M059J (cell line): ENCODE measurements at places on chromosomes 7 and 10. TPM values are rescaled to one million over a fixed set of nuclear protein-coding genes. Genes with fewer than 3 reads are reported as not detected.
A peak's percentile ranks its signal among the peaks of the same experiment; 100 is the strongest.

GRCh38 chr7:24602860-24603456 lies 29.7 kb downstream of the PALS2 start:
- DNase-seq, result no peak

DNA sequence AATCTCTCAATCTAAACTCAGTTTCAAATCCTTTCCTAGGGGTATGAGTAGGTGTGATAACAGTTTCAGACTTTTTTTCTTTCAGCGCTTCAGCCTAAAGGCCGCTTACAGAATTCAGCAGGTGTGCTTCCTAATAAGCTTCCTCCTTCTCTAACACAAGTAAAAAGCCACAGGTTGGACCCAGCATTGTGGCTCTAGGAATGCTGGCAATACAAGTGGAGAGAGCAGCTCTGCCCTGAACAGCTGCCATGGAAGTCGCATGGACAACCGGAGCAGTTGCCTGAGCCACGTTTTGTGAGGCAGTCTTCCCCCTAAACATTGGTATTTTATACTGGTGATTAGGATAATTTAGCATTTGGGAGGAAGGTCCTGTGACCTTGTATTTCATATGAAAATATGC lies 83.5 kb downstream of the ST7 start:
- DNase-seq, result no peak

DNA sequence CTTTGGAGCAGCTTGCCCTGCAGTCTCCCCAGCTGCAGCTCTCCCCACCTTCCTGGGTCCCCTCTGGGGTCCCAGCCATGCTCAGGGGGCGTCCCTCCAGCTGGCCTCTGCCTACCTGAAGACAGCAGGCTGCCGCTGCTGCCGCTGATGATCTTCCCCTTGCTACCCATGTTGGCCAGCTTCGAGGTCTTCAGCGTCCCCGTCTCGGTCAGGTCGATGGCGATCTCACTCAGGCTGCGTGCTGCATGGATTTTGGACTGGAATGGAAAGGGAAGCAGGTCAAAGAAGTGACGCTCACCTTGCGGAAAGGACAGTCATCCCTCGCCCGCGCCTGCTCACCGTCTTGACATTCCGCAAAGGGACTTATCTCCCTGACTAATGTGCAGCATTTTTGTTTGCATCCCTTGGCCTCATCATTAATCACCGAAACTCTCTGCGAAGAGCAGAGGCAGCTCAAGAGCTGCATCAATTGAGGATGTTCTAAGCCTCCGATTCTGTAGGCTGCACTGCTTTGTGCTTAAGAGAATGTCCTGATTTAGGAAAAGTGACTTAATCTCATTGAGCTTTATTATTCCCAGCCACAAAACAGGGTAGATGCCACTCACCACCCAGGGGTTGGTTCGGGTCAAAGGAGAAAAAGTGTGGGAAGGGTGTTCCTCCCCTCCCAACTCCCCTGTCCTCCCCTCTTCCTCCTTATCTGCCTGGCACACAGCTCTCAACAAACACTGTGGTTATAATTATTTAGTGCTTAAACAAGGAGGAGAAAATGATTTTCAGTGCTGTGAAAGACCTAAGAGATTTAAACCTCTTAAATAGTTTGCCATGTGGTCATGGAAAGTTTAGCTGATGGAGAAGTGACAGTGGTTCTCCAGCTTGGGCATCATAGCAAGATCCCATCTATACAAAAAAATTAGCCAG lies 107.3 kb downstream of the PRPF18 start:
- DNase-seq, result no peak

- no peak for DNase-seq
Measured at GRCh38 chr10:6356280-6356793, 153.6 kb downstream of the PFKFB3 start.

DNA sequence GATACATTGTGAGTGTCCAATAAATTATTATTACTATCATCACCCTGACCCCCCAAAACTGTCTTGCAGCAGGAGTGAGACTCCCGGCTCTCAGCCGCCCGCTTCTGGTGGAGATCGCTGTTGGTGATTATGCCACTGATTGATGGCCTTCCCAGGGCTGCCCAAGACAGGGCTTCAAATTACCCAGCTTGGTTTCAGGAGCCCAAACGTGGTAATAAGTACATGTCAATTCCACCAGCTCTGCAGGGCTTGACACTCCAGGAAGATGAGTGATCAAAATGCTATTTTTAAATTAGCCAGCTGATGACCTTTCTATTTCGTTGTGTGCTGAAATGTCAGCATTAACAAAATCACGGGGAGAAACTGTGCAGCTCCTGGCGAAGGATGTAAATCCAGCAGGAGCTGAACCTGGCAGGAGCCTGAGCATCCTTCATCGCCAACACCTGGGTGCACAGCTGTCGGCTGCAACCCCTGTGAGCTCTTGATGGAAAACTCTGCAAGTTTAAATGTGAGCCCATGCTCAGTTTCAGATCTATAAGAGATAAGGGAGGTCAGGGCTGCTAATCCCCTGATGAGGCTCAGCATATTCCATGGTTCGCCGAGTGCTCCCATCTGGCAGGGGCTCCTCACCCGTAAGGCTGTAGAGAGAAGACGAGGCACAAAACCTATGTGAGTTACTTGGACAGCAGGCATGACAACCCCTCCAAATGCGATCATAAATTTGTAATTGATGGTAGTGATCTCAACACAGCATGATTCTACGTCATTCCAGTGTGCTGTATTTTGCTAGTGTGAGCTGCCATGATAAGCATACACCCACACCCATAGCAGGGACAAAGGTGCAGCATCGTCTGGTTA lies 446.3 kb downstream of the TCERG1L start:
- no peak for DNase-seq

DNA sequence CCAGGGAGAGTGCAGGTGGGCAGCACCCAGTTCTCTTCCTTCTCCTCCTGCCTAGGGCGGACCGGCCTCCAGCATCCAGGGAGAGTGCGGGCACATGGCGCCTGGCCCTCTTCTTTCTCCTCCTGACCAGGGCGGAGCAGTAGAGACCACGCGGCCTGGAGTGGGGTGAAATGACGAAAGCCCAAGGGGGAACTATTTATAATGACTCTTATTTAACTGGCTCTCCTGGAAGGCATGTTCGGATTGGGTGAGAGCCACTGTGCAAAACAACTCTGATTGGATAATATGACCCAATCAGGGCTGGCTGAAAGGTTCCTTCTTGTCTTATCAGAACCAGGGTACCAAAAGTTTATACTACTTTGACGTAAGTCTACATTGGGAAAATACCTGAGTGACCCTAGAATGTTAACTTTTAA lies 63.1 kb downstream of the ZNF37A start:
- DNase-seq, result no peak

- DNase-seq, result no peak
Measured at GRCh38 chr7:120163449-120163848, 109.5 kb upstream of the KCND2 start.

DNA sequence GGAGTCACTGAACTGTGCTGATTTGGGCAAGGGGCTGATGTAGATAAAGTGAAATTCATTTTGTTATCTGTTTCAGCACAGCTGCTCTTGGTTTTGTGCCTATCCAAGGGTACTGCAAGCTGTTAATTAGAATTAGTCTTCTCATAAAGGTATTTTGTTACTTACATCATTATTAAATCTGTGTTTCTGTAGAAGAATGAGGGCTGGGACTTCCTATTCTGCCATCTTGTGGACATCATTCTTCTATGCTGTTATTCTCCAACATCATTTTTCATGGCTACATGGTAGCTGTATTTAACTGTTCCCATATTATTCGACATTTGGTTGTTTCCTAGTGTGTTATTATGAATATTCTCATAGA lies 76.2 kb upstream of the CCDC71L start:
- DNase-seq, result peak; percentile 78

DNA sequence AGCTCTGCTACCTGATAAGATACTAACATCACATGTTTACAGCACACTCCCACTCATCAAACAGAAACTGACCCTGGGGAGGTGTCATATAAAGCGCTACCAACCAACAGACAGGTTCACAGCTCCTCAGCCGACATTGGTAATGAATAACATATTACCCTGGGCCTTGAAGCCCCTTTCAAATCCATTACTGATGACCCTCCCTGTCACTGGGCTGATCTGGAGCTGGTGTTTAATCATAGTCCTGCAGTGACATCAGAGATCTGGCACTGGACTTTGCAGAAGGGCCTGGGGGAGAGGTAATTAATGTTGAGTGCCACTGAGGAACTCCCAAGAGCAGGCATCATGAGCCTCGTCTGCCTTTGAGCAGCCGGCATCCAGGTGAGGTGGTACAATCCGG lies 306.5 kb upstream of the NFE2L3 start:
- DNase-seq, result no peak

DNA sequence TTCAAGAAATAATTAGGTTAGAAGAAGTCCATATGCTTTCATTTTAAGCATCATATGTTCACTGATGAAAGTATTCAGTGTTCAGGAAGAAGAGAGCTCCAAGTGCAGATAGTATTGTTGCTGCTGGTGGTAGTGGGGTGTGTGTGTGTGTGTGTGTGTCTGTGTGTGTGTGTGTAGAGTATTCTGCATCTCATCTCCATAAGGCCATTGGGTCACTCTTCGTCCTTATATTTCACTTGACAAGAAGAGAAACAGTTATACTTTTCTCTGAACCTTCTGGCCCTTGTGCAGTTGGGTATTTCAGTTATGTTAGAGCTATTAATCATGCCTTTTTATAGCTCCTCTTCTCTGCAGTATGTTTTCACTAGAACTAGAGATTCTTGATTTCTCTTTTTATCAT lies 26.2 kb downstream of the ADAM22 start:
- no peak for DNase-seq

DNA sequence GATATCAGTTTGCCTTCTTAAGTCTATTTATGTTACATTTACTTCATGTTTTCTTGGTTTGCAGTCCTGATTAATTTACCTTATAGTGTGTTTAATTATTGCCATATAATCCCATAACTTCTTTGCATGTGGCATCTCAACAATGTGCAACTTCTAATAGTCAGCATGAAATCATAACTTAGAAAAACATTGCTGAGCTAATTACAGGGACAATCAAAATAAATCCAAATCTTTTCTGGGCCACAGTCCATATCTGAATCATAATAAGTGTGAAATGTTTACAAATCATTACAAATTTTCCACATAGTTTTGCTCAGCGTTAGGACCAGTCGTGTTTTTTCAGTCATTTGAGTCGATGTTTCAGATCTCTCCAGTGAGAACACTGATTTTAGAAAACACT lies 29.1 kb upstream of the CABCOCO1 start:
- DNase-seq, result peak; percentile 46

DNA sequence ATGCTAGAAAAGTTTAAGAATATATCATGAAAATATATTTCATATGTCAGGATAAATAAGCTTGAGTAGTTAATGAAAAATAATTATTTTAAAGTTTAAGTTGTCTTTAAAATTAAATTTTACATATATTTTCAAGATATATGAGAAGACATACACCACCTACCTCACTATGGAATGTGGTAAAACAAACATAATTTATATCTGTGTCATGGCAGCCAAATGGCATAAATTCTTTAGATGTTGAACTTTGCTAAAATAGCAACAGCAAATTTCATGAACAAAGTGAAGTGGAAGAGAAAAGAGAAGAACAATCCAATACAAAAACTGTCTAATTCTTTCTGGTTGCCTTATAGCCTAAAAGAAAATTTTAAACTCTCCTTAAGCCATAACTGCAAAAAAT lies 39.6 kb upstream of the SLC16A12 start:
- DNase-seq, result no peak

- peak; percentile 70 for DNase-seq
Measured at GRCh38 chr10:48614481-48615390, 9.9 kb upstream of the ARHGAP22 start.

- DNase-seq, result peak; percentile 86
Measured at GRCh38 chr10:60426425-60426824, 36.8 kb upstream of the ANK3 start.

DNA sequence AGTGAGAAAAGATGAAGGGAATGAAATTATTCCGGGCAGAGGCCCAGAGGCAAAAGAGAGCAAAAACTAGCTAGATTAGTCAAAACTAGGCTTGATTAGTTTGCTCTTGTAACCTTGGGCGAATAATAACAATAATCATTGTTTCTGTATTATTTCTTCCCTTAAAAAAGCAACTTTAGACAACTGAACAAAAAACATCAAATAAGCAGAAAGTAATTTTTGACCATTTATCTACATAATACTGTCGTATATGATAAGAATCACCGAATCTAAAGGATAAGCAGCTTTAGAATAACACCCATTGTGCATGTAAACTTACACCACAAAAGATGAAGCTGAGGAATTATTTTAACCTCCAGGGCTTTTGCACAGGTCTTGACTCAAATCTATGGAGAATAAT lies 125.1 kb downstream of the TPK1 start:
- no peak for DNase-seq

DNA sequence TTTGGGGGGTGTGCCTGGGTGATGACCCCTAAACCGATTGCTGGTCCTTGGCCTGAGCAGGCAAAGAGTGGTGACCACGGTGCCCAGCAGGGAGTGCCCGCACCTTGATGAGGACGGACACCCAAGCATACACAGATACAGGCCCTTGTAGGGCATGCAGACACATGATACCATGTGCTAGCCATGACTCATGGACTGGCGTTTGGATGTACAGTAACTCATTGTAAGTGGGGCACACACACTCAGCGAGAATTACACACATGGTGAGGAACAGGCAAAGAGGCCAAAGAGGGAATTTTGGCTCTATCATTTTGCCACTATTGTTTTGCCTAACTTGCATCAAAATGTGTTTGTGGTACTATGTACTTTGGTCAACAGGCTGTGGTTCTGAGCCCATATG lies 24.1 kb downstream of the KAZALD1 start:
- DNase-seq, result peak; percentile 19

DNA sequence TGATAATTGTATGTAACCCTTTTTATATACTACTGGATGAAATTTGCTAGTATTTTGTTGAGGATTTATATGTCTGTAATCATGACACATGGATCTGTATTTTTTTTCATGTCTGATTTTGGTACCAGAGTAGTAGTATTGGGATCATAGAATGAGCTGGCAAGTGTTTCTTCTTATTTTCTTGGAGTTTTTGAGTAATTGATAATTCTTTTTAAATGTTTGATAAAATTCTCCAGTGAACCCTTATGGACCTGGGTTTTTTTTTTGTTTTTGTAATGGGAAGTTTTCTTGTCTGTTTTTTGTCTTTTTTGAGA lies 28.4 kb downstream of the ZNF33A start:
- DNase-seq, result no peak

DNA sequence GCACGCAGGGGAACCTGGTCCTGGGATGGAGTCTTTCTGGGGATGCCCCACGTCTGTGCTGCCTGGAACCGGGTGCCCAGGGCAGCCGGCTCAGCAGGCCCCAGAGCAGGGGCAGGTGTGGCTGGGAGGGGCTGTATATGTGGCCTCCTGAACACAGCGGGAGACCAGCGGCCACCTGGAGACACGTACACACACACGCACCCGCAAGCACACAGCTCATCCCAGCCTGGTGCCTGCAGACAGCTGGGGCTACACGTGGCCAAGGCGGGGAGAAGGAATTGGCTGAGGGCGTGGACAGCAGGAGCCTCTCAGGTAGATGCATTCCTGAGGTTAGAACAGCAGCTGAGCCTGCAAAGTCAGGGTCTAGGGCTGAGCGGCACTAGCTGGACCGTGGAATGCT lies 14.0 kb downstream of the ADAM8 start:
- no peak for DNase-seq

Gene GAD2
- not detected in 2 replicates for total RNA-seq

Gene CALML5
- total RNA-seq, result not detected in 2 replicates

Gene PSD
- not detected in 2 replicates for total RNA-seq

Gene GALNT17
- not detected in 2 replicates for total RNA-seq

Gene PRKAG2
- 5.2 and 9.4 TPM in 2 replicates for total RNA-seq

Gene MMP21
- total RNA-seq, result 0.05 TPM in 1 of 2 replicates, not detected in the other

Gene LRMDA
- total RNA-seq, result 8.0 and 36.7 TPM in 2 replicates

Gene RNF148
- not detected in 2 replicates for total RNA-seq

Gene VSTM2A
- not detected in 2 replicates for total RNA-seq

Gene ANKRD1
- 32.4 and 40.0 TPM in 2 replicates for total RNA-seq
